ENCODE measurements at places on chromosomes 3 and 15. TPM values are rescaled to one million over a fixed set of nuclear protein-coding genes. Genes with fewer than 3 reads are reported as not detected.

CLDN18 gene
- total RNA-seq: not detected

DNA sequence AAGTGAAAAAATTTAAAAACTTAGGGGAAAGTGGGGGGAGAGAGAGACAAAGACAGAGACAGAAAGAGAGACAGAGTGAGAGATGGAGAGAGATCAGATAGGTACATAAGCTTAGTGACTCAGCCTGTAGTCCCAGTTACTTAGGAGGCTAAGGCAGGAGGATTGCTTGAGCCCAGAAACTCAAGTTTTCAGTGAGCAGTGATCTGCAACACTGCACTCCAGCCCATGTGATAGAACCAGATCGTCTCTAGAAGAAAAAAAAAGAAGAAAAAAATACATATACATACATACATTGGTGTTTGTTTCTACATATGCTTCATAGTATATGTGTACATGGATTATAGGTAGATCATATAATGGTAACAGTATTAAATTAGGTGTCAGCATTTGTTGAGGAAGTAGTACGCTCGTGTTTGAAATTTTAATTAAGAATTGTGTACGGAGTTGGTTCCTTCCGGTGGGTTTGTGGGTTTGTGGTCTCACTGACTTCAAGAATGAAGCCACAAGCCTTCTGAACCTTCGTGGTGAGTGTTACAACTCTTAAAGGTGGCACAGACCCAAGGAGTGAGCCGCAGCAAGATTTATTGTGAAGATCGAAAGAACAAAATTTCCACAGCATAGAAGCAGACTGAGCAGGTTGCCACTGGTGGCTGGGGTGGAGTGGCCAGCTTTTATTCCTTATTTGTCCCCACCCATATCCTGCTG, 38.3 kb upstream of the SNRPN start:
- peak; percentile 46 for DNase-seq

DNA sequence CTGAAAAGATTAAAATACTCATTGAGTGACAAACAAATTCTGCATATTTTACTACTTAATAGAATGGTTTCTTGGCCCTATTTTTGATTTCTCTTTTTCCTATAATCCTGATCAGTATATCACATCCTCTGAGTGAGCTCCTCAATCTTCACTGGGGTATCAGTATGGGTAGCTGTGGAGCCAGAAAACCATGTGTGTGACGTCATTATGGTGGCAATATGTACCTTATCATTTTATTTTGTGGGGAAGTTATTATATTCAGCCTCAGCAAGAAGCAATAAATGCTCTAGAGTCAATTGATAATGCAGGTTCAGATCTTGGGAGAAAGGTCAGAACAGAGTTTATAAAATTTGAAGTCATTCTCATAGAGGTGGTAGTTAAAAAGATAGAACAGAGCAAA, 1135.7 kb upstream of the CADM2 start:
- DNase-seq: no peak

DNA sequence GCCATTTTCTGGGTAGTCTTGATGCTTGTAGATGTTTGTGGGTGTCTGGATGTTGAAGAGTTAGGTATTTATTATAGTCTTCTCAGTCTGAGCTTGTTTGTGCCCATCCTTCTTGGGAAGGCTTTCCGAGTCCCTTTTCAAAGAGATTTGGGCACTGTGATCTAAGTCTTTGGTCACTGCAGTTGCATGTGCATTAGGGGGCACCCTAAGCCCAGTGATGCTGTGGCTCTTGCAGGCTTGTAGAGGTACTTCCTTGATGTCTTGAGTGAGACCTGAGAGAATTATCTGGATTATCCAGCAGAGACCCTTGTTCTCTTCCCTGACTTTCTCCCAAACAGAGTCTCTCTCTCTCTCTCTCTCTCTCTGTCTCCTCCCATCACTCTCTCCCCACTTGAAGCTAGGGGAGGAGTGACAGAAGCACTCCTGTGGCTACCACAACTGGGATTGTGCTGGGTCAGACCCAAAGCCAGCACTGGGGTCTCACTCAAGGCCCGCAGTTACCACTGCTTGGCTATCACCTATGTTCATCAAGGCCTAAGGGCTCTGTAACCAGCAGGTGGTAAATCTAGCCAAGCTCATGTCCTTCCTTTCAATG, 68.5 kb downstream of the TMCO5A start:
- peak; percentile 52 for DNase-seq

GRCh38 chr3:128366652-128367051, 100.0 kb downstream of the DNAJB8 start:
- peak; percentile 48 for DNase-seq

DNA sequence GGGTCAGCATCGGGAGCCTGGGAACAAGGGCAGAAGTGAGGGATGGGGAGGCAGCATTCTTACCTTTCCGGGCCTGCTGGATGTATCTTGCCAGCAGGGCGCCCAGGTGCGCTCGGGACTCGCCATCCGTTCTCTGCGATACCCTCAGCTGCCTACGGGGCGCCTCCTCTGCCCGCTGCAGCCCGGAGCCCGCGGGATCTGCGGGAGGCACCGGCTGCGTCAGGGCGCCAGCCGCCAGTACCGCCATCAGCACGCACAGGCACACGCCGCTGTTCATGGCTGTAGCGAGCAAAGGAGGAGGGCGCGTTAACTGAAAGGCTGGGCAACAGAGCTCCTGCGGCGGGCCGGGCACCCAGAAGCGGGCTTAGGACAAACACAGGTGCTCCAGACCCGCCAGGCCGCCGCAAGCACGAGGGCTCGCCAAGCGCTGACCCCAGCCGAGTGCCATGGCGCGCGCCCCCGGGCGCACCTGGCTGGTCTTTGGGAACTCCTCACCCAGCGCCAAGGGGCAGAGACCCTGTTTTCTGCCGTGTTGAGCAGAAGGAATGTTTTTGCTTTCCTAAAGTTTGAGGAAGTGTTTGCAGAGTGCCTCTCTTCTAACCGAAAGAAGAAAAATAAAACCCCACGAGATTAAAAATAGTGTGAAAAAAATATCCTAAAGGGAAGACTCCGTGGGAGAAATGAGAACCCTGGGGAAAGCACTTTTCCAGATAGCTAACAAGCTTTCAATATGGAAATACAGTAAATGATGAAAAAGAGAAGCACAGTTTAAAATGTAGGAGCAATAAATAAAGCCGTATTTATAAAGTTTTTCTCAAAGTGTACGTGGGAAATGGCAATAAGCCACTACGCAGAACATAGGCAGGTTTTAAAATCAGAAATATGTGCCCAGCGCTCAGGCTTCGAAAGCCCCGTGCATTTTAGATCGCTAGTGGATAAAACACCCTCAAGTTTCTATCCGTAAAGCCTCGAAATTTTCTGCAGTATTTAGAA, 2.3 kb downstream of the CCK start:
- no peak for DNase-seq

DNA sequence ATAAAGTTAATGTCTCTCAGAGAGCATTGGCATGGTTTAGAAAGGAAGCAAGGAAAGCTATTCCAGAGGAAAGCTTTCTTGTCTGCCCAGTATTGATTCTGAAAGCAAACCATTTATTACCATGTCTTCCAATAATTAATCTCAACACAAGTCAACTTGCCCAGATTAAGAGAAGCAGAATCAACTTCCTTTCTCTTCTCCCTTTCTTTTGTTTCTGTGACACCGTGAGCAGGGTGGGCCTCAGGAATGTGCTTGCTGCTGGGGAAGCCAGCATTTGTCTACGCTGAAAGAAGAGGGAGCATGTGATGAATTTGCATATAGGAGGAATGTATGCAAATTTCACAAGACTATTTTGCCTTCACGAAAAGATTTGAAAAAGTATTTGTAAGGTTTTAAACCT, 368.6 kb upstream of the ROPN1 start:
- no peak for DNase-seq

DNA sequence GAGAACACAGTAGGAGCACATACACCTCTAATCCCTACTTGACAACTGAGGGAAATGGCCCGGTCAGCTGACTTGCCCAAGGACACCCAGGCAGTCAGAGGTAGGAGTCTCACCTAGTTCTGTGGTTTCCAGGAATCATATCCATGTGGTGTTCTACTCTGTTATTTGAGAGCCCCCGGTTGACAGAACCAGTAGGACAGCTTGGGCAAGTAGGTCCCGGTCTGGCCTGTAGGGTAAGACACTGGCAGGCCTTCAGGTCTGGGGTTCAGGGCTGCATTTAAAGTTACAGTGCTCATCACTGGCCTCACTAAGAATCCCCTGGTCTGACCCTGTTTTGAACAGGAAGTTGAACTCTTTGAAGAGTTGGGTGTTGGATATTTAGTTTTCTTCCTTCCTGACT, 476.1 kb downstream of the SHQ1 start:
- DNase-seq: no peak

DNA sequence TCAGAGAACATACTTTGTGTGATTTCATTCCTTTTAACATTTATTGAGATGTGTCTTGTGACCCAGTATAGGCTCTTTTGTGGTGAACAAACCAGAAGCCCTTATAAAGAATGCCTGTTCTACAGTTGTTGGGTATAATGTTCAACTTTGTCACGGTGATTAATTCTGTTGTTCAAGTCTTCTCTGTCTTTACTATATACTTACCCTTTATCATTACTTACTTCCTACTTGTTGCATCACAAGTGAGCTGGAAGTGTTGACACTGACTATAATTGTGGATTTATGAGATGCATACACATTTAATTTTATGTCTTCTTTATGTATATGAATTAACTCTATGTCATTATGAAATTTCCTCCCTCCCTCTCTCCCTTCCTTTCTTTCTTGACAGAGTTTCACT, 59.7 kb upstream of the TBL1XR1 start:
- DNase-seq: no peak

GRCh38 chr3:184117636-184118035, 17.5 kb upstream of the EIF2B5 start:
- DNase-seq: no peak
